ENCODE measurements at places on chromosomes 1 and 21. TPM values are rescaled to one million over a fixed set of nuclear protein-coding genes. Genes with fewer than 3 reads are reported as not detected.

GRCh38 chr1:111176678-111177077, 23.8 kb downstream of the DENND2D start:
- no peaks in the 10 kb centered on the region for H3K27me3 ChIP-seq
- H3K4me1 ChIP-seq, result peaks cover 48% of the 10 kb centered on the region
- peaks cover 39% of the 10 kb centered on the region for H3K36me3 ChIP-seq
- no peak overlapping the region for H3K27ac ChIP-seq
- DNase-seq, result no peak
- no peak overlapping the region for H3K4me3 ChIP-seq

- H3K27me3 ChIP-seq, result peaks cover 21% of the 10 kb centered on the region
- no peaks in the 10 kb centered on the region for H3K4me1 ChIP-seq
- no peak overlapping the region for H3K27ac ChIP-seq
- no peak for DNase-seq
- H3K4me3 ChIP-seq, result no peak overlapping the region
- H3K36me3 ChIP-seq, result no peaks in the 10 kb centered on the region
Measured at GRCh38 chr1:221411283-221411682, 330.6 kb downstream of the DUSP10 start.

DNA sequence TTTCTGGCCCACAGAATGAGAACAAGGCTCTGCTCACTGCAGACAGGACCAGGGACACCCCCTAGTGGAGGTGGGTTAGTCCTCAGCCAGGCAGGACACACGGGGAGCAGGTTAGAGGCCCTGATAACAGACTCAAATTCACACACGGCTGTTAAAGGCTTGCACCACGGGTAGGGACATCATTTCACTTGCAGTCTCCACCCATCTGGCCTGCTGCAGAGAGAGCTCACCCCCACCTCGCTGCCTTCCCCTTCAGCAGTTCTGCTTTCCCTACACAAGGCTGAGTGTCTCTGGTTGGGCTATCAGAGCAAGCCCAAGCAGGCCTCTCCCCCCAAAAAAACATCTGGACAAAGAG, 20.6 kb downstream of the MEF2D start:
- no peaks in the 10 kb centered on the region for H3K27me3 ChIP-seq
- H3K36me3 ChIP-seq, result peaks cover 56% of the 10 kb centered on the region
- no peak overlapping the region for H3K4me3 ChIP-seq
- H3K4me1 ChIP-seq, result peaks cover 66% of the 10 kb centered on the region

GRCh38 chr1:50308878-50309277, 114.4 kb downstream of the DMRTA2 start:
- H3K27ac ChIP-seq, result no peak overlapping the region
- peaks cover 11% of the 10 kb centered on the region for H3K27me3 ChIP-seq
- peak; percentile 34 for DNase-seq
- H3K4me1 ChIP-seq, result no peaks in the 10 kb centered on the region
- H3K36me3 ChIP-seq, result no peaks in the 10 kb centered on the region
- H3K4me3 ChIP-seq, result no peak overlapping the region

- peaks cover 21% of the 10 kb centered on the region for H3K36me3 ChIP-seq
- H3K27me3 ChIP-seq, result no peaks in the 10 kb centered on the region
- no peak overlapping the region for H3K27ac ChIP-seq
- H3K4me3 ChIP-seq, result no peak overlapping the region
- no peak for DNase-seq
- H3K4me1 ChIP-seq, result peaks cover 41% of the 10 kb centered on the region
Measured at GRCh38 chr1:25805863-25806225, 5.9 kb downstream of the SELENON start.

DNA sequence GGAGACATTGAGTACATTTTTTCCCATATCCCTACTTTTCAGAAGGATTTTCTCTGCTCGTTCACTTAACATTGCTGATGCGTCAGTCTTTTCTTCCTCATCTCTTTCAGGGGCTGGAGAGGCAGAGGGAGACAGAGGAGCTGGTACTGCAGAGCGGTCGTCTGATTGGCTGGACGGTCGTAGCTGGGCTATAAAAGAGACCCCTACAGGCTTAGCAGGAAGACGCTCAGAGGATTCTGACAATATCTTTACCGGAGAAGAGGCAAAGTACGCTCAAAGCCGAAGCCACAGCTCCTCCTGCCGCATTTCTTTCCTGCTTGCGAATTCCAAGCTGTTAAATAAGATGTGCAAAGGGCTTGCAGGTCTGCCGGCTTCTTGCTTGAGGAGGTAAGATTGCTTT, at the start of gene RGS4:
Gene RGS4 (plus strand): TSS at position 220 of the 400 bp plus-strand sequence. CDS start 124 bp downstream, at position 344.
- peaks cover 47% of the 10 kb centered on the region for H3K27me3 ChIP-seq
- no peaks in the 10 kb centered on the region for H3K36me3 ChIP-seq
- no peak within 1 kb of the TSS for H3K4me3 ChIP-seq
- no peak within 1 kb of the TSS for H3K27ac ChIP-seq
- peaks cover 2% of the 10 kb centered on the region for H3K4me1 ChIP-seq

- H3K27ac ChIP-seq, result no peak overlapping the region
- peaks cover 3% of the 10 kb centered on the region for H3K4me1 ChIP-seq
- no peak for DNase-seq
- no peaks in the 10 kb centered on the region for H3K36me3 ChIP-seq
- H3K4me3 ChIP-seq, result no peak overlapping the region
Measured at GRCh38 chr1:86150553-86151055, 6.0 kb downstream of the COL24A1 start.

DNA sequence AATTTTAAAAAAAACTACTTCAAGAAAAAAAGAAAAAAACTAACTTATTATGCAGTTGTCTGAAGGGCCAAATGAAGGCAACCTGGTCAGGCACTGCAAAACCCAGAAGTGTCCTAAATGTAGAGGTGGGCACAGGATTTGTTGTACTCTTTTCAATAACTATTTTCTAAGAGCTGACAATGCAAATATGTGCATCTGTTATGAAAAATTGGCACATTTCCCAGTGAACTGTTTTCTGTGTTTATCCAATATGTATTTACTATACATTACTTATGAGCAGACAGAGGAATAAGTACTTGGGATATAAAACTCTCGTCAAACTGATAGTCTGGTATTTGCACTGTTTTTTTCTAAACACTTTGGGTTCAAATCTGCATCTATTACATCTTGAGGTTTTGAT, 188.0 kb upstream of the C21orf91 start:
- DNase-seq, result no peak
- no peak overlapping the region for H3K4me3 ChIP-seq
- H3K27me3 ChIP-seq, result no peaks in the 10 kb centered on the region
- H3K27ac ChIP-seq, result no peak overlapping the region
- no peaks in the 10 kb centered on the region for H3K36me3 ChIP-seq
- no peaks in the 10 kb centered on the region for H3K4me1 ChIP-seq

- H3K27ac ChIP-seq, result no peak overlapping the region
- no peaks in the 10 kb centered on the region for H3K36me3 ChIP-seq
- H3K27me3 ChIP-seq, result peaks cover 16% of the 10 kb centered on the region
- no peaks in the 10 kb centered on the region for H3K4me1 ChIP-seq
Measured at GRCh38 chr1:171017426-171017825, 73.3 kb upstream of the FMO3 start.

DNA sequence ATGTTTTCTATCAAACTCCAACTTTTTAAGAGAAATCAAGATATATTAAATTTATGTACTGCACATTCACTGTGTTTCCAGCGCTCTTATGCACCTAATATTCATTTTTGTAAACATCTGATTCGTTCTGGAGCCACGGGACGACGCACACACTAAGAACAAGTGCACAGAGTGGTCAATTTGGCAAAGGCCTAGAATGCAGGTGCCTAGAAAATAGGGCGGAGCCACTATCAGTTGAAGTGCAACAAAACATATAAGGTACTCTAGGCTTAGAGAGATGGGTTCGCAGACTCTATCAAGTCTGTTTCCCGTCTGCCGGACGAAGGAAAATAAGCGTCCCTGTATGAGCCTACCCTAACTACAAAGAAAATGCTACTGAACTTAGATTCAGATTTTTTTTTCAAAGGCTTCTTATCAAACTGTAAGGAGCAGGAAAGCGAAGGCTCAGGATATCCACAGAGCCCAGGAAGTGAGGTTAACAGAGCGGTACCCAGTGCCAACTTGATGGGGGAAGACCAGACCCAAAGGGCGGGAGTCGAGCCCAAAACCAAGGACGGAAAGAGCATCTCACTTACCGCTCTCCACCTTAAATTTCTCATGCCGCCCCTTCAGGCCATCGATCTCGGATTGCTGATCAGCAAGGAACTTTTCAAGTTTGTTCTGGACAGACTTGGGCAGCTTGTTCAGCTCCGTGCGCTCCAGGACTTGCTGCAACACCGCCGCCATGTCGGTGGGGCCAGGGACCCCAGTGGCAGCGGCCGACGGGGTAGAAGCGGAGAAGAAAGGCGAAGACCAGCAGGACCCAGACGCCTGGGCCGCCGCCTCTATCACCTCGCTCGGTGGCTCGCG, 526 bp downstream of the TPR start:
- H3K27ac ChIP-seq, result peak overlapping the region; percentile 98
- peak; percentile 59 for DNase-seq
- peaks cover 36% of the 10 kb centered on the region for H3K4me1 ChIP-seq

IFNAR1 gene
- 21.8 TPM for total RNA-seq

WNT2B gene
- total RNA-seq, result 0.12 TPM

DNA sequence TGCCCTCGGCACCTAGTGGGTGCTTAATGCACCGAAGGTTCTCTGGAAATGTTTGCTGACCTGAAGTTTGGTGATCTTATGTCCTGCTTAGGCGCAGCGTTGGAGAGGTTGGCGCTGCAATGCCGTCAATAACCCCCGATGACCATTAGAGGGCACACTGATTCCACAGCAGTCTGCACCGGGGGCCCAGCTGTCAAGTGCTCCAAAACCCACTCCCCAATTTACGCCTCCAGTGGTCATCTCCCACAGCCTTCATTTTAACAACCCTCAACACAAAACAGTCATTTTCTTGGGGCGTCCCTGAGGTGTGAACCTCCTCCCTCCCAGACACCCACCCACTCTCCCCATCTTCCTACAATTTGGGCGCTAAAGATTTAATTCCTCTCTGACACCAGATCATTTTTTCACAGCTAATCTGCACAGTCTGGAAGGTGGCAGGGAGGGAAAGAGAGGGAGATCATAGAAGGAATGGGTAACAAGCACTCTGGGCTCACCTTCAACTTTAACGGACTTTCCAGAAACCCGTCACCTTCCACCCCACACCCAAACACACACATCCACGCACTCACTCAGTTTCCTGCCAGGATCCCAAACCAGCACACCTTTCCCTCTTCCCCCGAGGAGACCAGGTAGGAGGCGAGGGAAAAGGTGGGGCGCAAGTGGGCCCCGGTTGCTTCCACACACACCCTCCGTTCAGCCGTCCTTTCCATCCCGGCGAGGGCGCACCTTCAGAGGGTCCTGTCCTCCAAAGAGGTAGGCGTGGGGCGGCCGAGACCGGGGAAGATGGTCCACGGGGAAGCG, 570 bp upstream of the NPR1 start:
- H3K27me3 ChIP-seq, result peaks cover 43% of the 10 kb centered on the region
- no peaks in the 10 kb centered on the region for H3K36me3 ChIP-seq
- H3K4me3 ChIP-seq, result peak overlapping the region; percentile 64
- peaks cover 21% of the 10 kb centered on the region for H3K4me1 ChIP-seq
- peak; percentile 74 for DNase-seq

DNA sequence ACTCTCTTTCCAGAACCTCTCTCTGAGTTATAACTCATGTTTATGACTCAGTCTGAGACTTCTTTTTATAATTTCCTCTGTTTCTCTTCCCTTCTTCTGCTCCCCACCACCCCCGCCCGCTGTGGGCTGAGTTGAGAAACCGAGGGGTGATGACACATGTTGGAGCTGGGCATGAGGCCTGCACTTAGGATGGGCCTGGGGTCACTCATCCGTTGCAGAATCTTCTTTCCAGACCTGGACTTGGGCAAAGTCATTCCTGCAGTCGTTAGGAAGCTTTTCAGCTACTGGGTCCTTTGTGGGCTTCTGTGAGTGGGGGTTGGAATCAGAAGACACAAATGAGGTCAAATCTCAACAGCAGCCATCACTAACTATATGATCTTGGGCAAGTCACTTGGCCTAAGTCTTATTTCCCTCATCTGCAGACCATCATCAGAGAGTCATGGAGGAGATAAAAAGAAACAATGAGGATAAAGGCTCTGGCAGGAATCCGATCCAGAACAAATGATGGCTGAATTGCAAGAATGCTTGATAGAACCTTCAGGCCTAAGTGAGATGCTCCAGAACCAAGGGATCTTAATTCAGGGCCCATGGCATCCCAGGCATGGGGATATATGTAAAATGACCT, 53.4 kb downstream of the RPS6KA1 start:
- H3K36me3 ChIP-seq, result no peaks in the 10 kb centered on the region
- H3K27me3 ChIP-seq, result no peaks in the 10 kb centered on the region
- H3K4me3 ChIP-seq, result peak overlapping the region; percentile 35
- DNase-seq, result peak; percentile 93
- peaks cover 54% of the 10 kb centered on the region for H3K4me1 ChIP-seq

- peaks cover 34% of the 10 kb centered on the region for H3K4me1 ChIP-seq
- DNase-seq, result peak; percentile 82
- H3K4me3 ChIP-seq, result no peak overlapping the region
- peak overlapping the region; percentile 59 for H3K27ac ChIP-seq
Measured at GRCh38 chr1:12518931-12519692, 98.9 kb downstream of the DHRS3 start.

PTBP2 gene
- 14.8 TPM for total RNA-seq

GRCh38 chr1:24309762-24310485, 9.2 kb upstream of the GRHL3 start:
- H3K27ac ChIP-seq, result no peak overlapping the region
- H3K27me3 ChIP-seq, result peaks cover 19% of the 10 kb centered on the region
- no peak overlapping the region for H3K4me3 ChIP-seq

DNA sequence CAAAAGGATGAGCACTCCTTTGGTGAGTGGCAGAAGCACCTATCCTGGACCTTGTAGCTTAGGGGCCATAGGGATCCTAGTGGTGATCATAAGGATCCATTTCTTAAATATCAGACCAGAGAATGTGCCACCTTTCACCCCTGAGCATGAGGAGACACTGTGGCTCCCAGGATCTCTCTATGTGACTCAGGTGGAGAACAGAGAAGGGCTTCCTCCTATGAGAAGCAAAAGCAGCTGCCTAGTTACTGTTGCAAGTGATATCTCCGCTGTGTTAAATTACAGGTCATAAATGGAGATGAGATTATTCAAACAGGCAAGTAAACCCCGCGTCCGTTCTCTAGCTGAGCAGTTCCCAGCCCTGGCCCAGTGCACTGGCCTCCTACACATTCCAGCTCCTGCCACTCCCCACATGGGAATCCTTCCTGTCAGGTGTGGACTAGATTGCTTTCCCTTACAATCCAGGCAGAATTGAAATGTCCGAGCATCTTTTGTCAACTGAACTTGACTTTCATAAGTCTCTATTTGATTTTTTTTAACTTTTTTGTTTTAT, 26.3 kb downstream of the CLEC20A start:
- H3K27me3 ChIP-seq, result peaks cover 9% of the 10 kb centered on the region
- no peaks in the 10 kb centered on the region for H3K4me1 ChIP-seq
- no peaks in the 10 kb centered on the region for H3K36me3 ChIP-seq
- H3K4me3 ChIP-seq, result no peak overlapping the region
- H3K27ac ChIP-seq, result no peak overlapping the region

DNA sequence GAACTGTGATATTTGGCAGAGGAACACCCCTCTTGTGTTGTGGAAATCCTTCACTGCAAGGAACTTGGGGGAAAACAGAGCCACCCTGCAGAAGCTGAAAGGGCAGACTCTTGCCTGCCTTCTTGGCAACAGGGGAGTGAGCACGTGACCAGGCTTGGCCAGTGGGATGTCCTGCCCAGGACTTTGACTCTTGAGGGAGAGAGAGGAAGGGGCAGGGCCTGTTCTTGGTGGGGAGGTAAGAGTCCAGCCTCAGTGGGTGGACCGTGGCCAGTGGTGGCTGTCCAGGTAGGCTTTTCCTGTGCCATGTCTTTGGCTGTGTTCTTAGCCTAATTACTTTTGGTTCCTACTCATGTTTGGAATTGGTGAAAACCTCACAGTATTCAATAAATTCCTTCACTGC, 8.6 kb upstream of the AK2 start:
- no peak for DNase-seq
- H3K27ac ChIP-seq, result no peak overlapping the region
- no peaks in the 10 kb centered on the region for H3K36me3 ChIP-seq
- no peaks in the 10 kb centered on the region for H3K4me1 ChIP-seq

GRCh38 chr1:112975336-112975735, 19.3 kb upstream of the SLC16A1 start:
- peaks cover 15% of the 10 kb centered on the region for H3K36me3 ChIP-seq
- no peak for DNase-seq
- no peaks in the 10 kb centered on the region for H3K27me3 ChIP-seq
- no peak overlapping the region for H3K4me3 ChIP-seq
- H3K4me1 ChIP-seq, result no peaks in the 10 kb centered on the region

All from activated CD4-positive, alpha-beta T cell treated with anti-CD3 and anti-CD28 coated beads for 36 hours (primary cell).